ENCODE measurements at places on chromosomes 4 and X. TPM values are rescaled to one million over a fixed set of nuclear protein-coding genes. Genes with fewer than 3 reads are reported as not detected.

Gene TBX22
- not detected for total RNA-seq

Gene PAGE4
- total RNA-seq: not detected

Gene MSANTD1
- 0.14 TPM for total RNA-seq

Gene CLIC2
- total RNA-seq: not detected

Gene RBM47
- 44.1 TPM for total RNA-seq

Gene HEPH
- total RNA-seq: 0.28 TPM

Gene NDNF
- total RNA-seq: not detected

Gene PDLIM3
- total RNA-seq: 0.56 TPM

Measured in airway epithelial cell (primary cell).